CD4-positive, alpha-beta T cell (primary cell): ENCODE measurements at places on chromosomes 2 and 18.

DNA sequence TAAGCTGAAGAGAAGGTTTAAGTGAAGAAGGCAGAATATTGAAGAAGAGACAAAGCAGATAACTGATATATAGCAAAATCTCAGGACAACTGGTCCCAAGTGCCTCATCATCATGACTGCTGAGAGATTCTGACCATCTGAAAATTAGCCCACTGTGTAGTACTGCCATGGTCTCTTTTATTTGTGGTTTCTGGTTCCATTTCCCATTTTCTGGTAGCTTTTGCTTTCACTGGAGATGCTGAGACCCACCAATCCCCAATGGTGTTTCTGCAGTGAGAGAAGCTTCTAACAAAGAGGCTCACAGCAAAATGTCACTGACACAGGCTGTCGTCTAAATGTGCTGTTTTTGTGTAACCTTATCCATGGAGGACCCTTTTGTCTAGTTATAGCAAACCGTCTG is 79.5 kb downstream of the TMEM163 start:
- no peak for DNase-seq

GRCh38 chr2:120680136-120680761 is 55.4 kb upstream of the GLI2 start:
- peak; percentile 84 for DNase-seq

DNA sequence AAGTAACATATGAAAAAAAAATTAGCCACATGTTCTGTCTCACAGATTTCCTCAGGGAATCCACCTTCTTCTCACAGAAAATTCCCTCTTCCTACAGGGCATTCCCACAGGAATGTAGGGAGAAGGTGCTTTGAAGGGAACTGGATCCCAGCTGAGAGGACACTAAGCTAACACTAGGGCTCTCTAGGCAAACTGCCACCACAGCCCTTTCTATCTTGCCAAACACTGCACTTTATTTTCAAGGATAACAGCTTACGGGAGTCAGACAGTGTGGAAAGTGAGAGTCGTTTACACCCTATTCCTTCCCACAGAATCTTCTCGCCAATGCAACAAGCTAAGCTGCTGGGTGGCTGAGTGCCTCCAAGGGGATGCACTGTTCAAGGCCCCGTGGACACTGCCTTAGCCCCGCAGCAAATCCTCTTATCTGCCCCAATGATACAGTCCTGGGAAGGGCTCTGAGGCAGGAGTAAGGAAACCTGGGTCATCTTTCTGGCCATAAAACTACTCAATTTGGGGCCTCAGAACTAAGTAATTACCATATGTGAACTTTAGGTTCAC is 76.9 kb downstream of the CCDC93 start:
- no peak for DNase-seq

- no peak for DNase-seq
Measured at GRCh38 chr2:183671233-183671632, 547.0 kb downstream of the NUP35 start.

GRCh38 chr2:220466251-220466691 is 838.8 kb downstream of the SLC4A3 start:
- DNase-seq: no peak

DNA sequence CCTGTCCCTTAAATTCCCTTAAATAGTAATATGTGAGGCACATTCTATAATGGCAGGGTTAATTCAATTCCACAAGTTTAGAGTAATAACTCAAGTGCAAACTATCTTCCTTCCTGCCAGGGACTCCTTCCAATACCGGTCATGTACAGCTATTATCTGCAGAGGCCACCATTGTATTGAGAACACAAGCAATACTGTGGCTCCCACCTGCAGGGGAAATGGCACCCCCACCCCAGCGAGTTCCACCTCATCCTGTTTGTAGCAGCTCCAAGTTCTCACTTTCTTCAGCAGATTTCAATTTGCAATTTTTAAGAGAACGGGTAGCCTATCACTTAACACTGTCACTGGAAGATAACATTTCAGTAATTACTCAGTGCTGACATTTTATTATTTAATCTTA is 172.1 kb upstream of the PID1 start:
- no peak for DNase-seq

GRCh38 chr18:21739604-21740537 is 721 bp upstream of the MIB1 start:
- no peak for DNase-seq

DNA sequence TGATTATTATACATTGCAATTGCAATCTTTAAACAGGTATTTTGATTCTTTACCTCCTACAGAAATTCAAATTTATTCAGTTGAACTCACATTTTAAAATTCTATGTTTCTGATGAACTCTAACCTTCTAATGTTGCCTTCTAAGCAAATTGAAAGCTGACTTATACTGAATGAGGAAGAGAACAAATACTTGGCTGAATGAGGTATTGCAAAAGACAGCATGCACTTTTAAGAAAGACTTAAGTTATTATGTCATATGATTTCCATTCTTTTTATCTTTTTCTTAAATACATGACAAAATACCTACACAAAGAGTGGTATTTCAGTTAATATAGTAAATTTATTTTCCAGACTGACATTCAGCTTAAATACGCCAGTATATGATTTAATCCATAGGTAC is 64.7 kb downstream of the FAM228A start:
- no peak for DNase-seq

DNA sequence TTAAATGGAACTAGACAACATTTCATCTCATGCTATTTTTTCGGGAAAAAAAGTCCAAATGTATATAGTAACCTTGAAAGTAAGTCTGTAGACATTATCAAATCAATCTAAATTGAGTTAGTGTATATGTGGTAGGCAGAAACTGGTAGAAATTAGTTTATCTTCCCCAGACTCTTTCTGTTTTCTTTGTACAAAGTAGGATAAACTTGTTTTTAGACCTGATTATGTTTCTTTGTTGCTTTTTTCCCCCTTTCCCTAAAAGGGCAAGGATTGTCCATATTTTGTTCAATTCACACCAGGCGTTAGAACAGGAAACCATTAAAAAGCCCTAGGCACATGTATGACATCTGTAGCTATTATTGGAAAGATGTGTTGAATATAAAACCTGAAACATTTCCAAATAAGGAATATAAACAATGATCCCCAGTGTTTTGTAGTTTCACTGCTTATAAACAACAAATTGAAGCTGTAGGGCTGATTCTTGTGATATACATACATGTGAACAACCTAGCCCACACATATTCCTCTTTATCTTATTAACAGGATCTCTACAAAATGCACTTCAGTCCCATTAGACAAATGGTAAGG is 528.3 kb downstream of the PARD3B start:
- DNase-seq: no peak

DNA sequence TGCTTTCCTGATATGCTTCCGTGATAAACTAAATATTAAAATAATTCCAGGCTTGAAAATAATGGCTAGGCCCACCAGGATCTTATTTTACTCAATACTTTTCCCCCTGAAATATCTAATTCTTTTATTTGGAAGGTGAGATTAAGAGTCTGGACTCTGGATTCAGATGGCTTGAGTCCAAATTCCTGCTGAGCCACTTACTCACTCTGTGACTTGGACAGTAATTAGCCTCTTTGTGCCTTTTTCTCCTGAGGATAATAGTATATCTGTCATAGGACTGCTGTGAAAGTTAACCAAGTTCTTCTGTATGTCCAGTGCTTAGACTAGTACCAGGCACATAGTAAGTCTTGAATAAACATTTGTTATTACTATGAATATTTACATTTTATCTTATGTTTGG is 127.3 kb upstream of the ERBB4 start:
- no peak for DNase-seq

DNA sequence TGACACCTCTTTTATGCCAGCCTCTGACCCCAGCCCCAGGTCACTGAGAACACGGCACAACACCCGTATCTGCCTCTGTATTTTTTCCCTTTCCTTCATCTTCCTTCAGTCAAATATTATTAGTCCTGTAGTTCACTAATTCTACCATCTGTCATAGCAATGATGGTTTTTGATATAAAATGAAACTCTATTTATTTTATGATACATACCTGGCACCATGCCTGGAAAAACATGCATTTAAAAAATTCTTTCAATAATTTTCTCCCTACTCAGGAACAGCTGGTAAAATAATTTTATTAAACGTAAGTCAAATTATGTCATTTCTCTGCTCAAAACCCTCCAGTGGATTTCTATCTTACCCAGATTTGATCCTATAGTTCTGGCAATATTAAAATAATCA is 224.7 kb downstream of the CDH7 start:
- DNase-seq: no peak

- DNase-seq: no peak
Measured at GRCh38 chr2:232886176-232886575, 16.1 kb downstream of the SNORC start.

GRCh38 chr2:212294816-212295215 is 243.8 kb downstream of the ERBB4 start:
- DNase-seq: no peak

DNA sequence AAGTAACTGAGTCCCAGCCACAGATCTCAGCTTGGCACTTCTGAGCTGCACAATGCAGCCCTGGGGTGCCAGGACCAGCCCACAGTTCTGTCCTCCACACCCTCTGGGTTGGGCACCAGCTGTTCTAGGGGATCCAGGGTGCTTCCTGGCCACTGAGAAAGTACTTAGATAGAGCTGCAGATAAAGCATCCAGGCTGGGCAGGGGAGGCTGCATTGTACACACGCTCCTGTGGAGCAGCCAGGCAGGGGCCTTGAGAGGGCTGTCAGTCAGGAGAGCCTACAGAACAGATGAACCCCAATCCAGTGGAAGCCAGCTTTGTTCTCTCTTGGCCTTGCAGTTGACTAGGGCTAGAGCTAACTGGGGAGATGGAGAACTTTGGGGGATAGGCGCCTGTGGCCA is 104.6 kb downstream of the KIAA1328 start:
- DNase-seq: no peak

DNA sequence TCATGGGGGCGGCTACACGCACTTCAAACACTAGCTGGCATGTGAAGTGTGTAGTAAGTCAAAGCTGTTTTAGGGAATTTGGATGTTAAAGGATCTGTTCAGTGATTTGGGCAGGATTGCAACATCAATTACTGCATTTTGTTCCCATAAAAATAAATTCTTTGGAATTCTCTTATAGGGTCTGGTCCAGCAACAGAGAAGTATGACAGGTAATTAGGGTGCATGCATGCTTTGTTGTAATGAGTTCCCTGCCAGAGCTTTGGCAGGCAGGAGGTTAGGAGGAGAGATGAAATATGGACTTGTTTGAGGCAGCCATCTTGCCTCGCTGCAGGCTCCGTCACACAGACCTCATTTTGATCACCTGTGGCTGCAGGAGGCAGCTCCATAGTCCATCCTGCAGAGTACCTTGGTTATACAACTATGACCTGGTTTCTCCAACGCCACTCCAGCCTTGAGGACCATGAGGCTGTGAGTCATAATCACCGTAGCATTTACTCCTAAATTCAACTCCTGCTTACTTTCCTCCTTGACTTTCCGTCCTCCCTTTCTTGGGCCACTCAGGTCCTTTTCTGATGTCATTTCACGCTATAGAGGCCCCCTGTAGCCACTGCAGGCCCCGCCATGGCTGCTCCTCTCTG is 26.5 kb upstream of the EML4 start:
- no peak for DNase-seq

GRCh38 chr2:206790311-206790935 is 25.0 kb downstream of the FASTKD2 start:
- DNase-seq: no peak

GRCh38 chr2:235230821-235231601 is 262.8 kb upstream of the AGAP1 start:
- no peak for DNase-seq

- DNase-seq: no peak
Measured at GRCh38 chr18:12046046-12046750, 47.4 kb upstream of the ANKRD62 start.

GRCh38 chr2:134334542-134335353 is 80.9 kb downstream of the MGAT5 start:
- no peak for DNase-seq

DNA sequence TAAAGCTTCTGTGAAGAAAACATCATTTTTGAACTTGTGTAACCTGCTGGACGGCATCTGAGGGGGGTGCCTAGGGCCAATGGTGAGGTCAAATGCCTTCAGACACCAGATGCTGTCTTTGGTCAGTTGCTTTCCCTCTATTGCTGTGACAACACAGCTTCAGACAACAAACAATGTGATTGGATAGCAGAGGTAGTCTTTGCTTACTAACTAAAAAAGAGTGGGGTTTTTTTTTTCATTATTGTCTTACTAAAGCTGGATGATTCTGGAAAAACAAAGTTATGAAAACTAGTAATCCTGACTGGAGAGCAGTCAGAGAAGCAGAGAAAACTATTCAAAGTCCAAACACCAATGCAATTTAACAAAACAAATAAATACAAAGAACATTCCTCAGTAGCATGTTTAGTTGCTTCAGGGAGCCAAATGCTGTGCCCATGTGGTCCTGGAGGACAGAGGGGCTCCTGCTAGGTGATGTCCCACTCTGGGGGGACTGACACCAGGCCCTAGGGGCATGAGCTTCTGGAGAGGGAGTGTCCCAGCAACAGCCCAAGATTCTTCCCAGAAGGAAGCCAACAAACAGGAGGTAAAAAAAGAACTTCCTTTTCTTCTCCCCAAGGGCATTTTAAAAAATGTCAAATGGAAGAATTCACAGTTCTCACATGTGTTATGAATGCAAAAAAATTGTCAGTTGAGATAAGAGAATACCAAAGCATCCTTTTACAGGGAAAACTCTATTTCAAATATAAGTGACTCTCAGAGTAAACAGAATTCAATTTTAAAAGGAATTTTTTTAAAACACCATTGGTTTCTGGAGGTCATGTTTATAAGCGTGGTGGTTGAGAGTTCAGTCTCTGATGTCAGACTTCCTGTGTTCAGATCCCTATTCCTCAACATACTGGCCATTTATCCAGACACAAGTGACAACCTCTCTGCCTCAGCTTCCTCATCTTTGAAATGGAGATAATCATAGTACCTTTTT is 181.1 kb upstream of the PGAP1 start:
- no peak for DNase-seq

GRCh38 chr2:47211497-47212011 is 56.4 kb upstream of the STPG4 start:
- DNase-seq: no peak

DNA sequence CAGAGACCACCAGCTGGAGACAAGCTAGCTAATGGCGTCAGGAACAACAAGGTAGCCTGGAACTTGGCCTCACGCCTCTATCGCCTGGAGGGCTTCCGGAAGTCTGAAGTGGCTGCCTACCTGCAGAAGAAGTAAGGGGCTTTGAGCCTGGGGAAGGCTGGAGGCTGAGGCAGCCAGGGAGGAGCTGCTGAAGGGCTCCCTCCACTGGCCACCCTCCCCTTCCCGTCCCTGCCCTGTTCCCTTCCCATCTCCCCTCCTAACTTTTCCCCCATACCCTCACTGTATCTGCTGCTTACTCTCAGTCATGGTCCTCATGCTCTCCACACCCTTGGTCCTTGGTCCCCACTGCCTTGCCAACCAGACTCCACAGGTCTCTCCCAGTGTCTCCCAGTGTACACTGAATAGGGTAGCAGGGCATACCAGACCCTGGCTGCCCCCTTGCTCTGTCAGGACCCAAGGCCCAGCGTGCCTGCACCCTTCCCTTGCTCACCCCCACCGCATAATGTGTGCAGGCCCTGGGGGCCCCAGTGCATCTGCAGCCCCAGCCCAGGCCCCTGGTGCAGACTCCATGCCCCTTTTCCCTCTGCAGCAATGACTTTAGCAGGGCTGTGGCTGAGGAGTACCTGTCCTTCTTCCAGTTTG is 18.8 kb downstream of the PSD4 start:
- no peak for DNase-seq
